ENCODE measurements at places on chromosomes 4 and X.

GRCh38 chrX:17187136-17187756 is 187.8 kb upstream of the NHS start:
- DNase-seq: no peak

GRCh38 chr4:75142850-75143249 is 209.9 kb downstream of the PARM1 start:
- peak; percentile 2 for DNase-seq

- peak; percentile 54 for DNase-seq
Measured at GRCh38 chrX:134718966-134719317, 60.7 kb upstream of the PLAC1 start.

- no peak for DNase-seq
Measured at GRCh38 chr4:48431401-48431800, 51.7 kb upstream of the SLC10A4 start.

DNA sequence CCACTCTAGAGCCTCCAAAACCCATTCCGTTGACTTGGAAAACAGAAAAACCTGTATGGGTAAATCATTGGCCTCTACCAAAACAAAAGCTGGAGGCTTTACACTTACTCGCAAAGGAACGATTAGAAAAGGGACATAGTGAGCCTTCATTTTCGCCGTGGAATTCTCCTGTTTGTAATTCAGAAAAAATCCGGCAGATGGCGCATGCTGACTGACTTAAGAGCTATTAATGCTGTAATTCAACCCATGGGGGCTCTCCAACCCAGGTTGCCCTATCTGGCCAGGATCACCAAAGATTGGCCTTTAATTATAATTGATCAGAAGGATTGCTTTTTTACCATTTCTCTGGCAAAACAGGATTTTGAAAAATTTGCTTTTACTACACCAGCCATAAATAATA is 60.8 kb downstream of the ZNF732 start:
- DNase-seq: peak; percentile 8

DNA sequence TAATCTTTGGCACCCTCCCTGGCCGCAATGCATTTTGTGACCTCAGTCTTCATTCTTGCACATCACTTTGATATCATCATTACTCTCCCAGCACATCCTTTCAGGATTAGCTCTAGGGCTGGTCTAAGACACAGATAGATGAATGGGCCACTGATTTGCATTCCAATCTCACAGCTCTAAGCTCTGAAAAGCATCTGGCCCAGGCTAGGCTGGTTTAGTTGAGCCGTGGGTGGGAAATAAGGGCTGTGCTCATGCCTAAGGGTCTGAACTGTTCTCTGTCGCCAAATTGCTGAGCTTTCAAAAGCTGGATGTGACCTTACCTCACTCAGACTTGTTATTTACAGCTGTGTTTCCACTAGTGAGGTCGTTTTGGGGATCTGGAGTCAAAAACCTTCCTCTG is 30.0 kb upstream of the SLC9A7 start:
- peak; percentile 58 for DNase-seq

DNA sequence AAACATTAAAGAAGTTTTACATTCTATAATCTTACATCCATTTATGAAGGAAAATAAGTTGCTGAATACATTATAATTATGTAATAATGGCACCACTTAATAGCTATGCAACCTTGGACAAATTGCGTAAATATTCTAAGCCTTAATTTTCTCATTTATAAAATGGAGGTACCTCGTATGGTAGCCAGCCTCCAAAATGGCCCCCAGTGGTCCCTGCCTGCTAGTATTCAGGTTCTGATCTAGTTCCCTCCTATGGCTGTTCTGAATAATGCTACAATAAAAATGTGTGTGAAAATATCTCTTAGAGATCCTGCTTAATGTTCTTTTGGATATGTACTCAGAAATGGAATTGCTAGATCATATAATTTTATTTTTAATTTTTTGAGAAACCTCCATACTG is 11.0 kb upstream of the NKX3-2 start:
- no peak for DNase-seq

DNA sequence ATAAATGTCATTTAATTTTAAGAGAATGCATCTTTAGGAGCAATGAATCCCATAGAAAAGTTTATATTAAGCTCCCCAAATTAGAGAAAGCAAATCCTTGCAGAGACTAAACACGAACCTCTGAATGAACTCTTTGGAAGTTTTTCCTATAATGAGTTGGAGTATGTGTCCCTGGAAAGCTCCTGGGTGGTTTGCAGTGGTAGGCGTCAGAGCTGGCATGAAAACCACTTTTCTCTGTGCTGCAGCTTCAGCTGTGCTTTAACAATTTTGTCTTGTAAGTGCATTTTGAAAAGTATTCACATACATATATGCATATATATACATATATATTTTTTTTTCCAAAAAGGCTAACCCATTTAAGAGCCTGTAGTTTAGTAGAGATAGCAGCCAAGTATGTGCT is 148.7 kb upstream of the TBC1D9 start:
- no peak for DNase-seq

- no peak for DNase-seq
Measured at GRCh38 chrX:7047951-7048350, 99.6 kb upstream of the STS start.

GRCh38 chrX:40102393-40103381 is 4.9 kb upstream of the BCOR start:
- no peak for DNase-seq

- no peak for DNase-seq
Measured at GRCh38 chrX:45165726-45166125, 35.0 kb downstream of the DIPK2B start.

GRCh38 chrX:46820391-46821100 is 16.3 kb upstream of the RP2 start:
- DNase-seq: no peak

DNA sequence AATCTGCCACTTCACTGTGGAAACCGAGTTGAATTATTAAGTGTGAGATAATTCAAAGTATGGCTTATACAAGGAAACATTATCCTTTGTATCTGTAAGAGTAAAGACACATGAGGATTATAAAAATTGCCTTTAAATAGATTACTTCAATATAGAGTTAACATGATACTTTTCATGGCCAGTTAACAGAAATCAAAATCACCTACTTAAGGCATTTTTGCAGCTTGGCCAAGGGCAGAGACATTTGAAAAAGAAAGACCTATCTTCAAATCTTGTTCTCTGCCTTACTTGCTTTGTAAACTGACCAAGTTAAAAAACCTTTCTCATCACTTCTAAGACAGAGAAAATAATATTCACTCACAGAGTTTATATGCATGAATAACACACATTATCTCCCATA is 44.9 kb upstream of the GUCY1B1 start:
- no peak for DNase-seq

- DNase-seq: no peak
Measured at GRCh38 chrX:16028576-16028975, 94.8 kb upstream of the GRPR start.

- DNase-seq: peak; percentile 31
Measured at GRCh38 chr4:150152766-150153165, 74.5 kb downstream of the DCLK2 start.

- DNase-seq: no peak
Measured at GRCh38 chr4:100188829-100189228, 1.4 kb downstream of the DDIT4L start.

GRCh38 chr4:99100876-99101275 is 12.3 kb upstream of the ADH5 start:
- DNase-seq: no peak

DNA sequence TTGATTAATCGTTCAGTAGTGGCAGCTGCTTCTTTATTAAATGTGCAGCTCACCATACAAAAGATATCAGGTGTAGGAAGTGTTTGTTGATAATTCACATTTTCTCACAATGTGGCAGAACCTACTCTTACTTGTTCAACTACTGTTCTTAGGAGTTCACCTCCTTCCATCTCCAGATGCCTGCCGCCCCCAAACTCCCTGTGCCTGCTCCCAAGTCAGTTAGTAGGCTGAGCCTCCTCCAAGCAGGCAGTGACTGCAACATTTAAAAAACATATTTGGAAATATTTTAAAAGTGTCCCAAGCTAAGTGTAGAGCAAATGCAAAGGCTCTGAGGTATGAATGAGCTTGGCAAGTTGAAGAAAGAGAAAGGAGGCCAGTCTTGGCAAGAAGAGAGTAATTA is 100.2 kb downstream of the AFF2 start:
- no peak for DNase-seq

- DNase-seq: no peak
Measured at GRCh38 chrX:11097933-11098332, 13.2 kb upstream of the HCCS start.

DNA sequence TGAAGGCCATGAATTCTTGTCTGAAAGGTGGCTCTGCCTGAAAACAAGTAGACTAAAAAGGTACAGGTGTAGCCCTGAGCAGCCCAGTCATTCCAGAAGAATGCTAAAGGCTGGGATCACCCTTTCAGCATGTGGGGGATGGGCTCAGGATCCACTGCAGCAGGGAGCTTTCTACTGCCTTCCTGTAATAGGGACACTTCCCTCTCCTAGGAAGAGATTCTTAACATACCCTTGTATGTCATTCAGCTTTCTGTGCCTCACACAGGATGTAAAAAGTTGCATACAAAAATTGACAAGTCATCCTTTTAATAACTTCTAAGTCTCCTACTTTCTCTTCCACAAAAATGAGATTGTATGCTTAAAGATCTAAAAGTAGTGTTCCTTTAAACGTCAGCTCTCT is 123.3 kb downstream of the ZNF518B start:
- peak; percentile 26 for DNase-seq

- DNase-seq: no peak
Measured at GRCh38 chrX:47838361-47838760, 1.7 kb downstream of the ZNF81 start.

GRCh38 chr4:168411318-168412150 is 68.8 kb downstream of the DDX60L start:
- no peak for DNase-seq

- DNase-seq: no peak
Measured at GRCh38 chr4:37422102-37422501, 177.6 kb downstream of the NWD2 start.

GRCh38 chr4:13849778-13850177 is 222.3 kb upstream of the BOD1L1 start:
- DNase-seq: no peak

DNA sequence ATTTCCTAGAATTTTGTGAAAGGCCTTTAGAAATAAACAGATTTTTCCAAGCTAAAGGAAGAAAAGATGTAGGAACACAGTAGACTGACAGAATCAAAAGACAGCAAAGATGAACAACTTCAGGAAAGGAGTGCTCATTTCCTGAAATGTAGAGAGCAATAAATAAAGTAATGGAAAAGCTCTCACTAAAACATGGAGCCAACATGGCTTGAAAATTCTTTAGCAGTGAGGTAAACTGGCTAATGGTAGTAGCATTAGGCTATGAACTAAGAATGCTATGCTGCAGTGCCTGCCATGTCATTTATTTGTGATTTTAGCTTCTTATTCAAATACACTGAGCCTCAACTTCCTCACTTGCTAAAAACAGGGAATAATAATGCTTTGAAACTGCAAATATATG is 108.7 kb downstream of the IQCM start:
- DNase-seq: peak; percentile 51

GRCh38 chr4:94561249-94562024 is 109.7 kb downstream of the PDLIM5 start:
- peak; percentile 81 for DNase-seq

All from EL (cell line).